ENCODE measurements at places on chromosomes 6 and 20.

DNA sequence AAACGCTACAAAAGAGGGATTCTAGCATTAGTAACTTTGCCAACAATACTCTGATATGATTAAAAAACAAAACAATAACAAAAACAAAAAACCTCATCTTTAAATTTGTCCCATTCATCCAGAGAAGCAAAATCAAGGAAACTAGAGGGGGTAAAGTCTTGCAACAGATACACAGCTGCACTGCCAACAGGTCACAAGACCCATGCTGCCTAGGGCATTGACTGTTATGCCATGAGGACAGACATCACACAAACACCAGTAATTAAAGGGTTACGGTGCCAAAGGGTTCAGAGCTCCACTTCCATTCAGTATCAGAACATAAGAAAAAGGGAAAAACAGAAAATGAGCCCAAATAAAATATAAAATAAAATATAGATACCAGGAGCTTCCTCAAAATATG is 1.6 kb downstream of the TBC1D20 start:
- DNase-seq: no peak

DNA sequence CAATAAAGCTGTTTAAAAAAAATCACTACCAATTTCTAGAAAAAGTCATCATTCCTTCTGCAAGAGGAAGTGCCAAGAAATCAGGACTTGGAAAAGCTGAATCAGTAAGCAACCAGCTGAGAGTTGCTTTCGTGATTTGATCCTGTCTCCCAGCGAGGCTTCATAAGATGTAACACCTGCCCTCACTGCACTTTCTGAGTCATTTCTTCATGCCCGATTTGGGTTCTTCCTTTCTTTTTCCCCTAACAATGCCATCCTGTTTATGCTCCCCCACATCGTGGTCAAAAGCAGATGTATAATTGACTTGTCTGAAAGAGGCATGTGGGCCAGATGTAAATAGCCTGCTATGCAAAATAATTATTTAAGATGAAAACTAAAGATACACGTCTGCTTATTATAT is 52.1 kb downstream of the RIPOR2 start:
- no peak for DNase-seq

- no peak for DNase-seq
Measured at GRCh38 chr6:35191889-35192288, 21.9 kb upstream of the SCUBE3 start.

DNA sequence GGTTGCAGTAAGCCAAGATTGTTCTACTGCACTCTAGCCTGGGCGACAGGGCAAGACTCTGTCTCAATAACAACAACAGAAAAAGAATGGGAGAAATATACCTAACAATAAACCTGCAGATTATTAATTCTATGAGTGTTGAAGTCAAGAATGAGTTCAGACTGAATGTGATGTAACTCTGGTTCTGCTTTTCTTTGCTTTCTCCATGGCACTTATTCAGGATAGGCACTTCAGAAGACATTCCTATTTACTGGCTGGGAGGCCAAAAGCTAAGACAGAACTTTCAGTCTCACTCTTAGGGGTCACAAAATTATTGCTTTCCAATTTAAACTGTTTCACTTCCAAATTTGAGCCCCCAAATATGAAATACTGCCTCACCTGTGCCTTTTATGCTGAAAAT is 15.7 kb upstream of the PRIM2 start:
- no peak for DNase-seq
